ENCODE measurements at places on chromosomes 16 and 17. TPM values are rescaled to one million over a fixed set of nuclear protein-coding genes. Genes with fewer than 3 reads are reported as not detected.

GRCh38 chr16:23092801-23093117, 56.5 kb downstream of the USP31 start:
- no peak for DNase-seq

- peak; percentile 72 for DNase-seq
Measured at GRCh38 chr16:3101018-3101840, 2.1 kb upstream of the ZSCAN10 start.

- no peak for DNase-seq
Measured at GRCh38 chr16:20874088-20874581, 26.0 kb downstream of the DCUN1D3 start.

- DNase-seq: no peak
Measured at GRCh38 chr17:66747578-66748275, 87.2 kb upstream of the CACNG5 start.

ABCC12 gene
- polyA plus RNA-seq: not detected

GRCh38 chr17:45771271-45771959, 12.7 kb upstream of the CRHR1 start:
- no peak for DNase-seq

DOC2B gene
- not detected for polyA plus RNA-seq

GRCh38 chr17:42683407-42684034, 1.2 kb downstream of the CNTNAP1 start:
- DNase-seq: peak; percentile 40

- DNase-seq: no peak
Measured at GRCh38 chr16:80299416-80299815, 241.4 kb upstream of the DYNLRB2 start.

GRCh38 chr17:80264205-80265075, 3.8 kb downstream of the RNF213 start:
- DNase-seq: peak; percentile 38

KRTAP4-9 gene
- polyA plus RNA-seq: not detected

CHMP6 gene
- polyA plus RNA-seq: 13.3 TPM

SRL gene
- not detected for polyA plus RNA-seq

DNA sequence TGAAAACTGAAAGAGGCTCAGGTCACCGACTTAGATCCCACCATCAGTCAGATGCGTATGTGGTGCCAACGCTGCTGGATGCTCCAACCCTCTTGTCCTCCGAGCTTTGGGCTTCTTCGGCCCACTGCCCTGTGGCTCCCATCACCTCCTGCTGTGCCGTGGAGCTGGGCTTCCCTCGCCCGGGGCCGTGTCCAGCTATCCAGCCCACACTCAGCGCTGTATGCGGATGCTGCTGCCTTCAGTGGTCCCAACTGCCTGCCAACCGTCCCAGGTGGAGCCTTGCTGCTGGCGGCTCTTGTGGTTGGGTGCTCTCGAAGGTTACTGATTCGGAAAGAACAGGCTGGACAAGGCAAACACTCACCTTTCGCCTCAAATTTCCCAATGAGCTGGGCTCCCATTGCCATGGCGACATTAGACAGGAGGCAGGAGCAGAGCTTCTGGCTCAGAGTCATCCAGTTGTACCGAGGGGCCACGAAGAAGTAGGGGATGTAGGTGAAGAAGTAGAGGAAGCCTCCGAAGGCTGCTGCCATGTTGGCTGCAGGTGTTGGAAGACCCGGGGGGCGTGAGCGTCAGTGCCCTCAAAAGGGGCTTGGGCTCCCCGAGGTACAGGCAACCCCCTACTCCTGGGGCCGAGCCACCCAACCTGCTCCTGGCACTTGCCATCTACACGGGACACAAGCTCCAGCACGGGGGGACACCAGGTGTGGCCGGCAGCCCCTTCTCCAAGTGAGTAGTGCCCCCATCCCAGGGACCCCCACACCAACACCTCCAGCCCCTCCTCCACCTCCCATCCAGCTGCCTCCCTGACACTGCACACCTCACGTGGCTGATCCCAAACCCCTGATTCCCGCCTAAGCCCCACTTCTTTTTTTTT, 32.2 kb downstream of the ABCA3 start:
- no peak for DNase-seq

PCTP gene
- polyA plus RNA-seq: 3.2 TPM

- no peak for DNase-seq
Measured at GRCh38 chr17:16374146-16374938, 6.5 kb upstream of the UBB start.

DNA sequence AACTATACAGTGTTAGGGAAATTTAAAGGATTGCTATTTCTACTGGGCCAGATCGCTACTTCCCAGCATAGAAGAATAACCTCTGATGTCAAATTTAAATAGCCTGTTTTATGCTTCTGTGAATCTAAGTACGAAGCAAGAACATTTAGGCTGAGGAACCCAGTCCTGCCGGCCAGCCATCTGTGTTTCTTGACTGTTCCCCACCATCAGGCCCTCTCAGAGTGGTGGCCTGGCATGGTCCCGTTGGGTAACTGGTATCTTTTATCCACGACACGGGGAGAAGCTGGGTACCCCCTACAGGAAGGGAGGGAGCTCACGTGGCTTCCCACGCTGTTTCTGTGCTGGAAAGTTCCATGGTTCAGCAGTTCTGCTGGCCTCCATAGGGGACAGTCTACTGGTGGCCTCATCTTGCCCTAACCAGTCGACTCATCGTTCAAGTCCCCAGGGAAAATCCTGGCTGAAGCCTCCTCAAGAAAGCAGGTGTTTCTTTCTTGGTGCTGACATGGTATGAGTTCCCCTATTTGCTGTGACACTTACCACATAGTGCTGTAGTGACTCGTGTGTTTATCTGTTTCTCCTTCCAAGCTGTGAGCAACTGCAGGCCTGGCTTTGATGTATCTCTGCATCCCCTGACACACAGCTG, 201.7 kb upstream of the NLRP1 start:
- peak; percentile 8 for DNase-seq

- DNase-seq: no peak
Measured at GRCh38 chr17:62307196-62307595, 73.2 kb upstream of the EFCAB3 start.

GRIN2A gene
- polyA plus RNA-seq: 0.14 TPM

GRCh38 chr16:2915196-2915929, 3.6 kb downstream of the FLYWCH1 start:
- DNase-seq: no peak

MEIOC gene
- polyA plus RNA-seq: 0.10 TPM

DNA sequence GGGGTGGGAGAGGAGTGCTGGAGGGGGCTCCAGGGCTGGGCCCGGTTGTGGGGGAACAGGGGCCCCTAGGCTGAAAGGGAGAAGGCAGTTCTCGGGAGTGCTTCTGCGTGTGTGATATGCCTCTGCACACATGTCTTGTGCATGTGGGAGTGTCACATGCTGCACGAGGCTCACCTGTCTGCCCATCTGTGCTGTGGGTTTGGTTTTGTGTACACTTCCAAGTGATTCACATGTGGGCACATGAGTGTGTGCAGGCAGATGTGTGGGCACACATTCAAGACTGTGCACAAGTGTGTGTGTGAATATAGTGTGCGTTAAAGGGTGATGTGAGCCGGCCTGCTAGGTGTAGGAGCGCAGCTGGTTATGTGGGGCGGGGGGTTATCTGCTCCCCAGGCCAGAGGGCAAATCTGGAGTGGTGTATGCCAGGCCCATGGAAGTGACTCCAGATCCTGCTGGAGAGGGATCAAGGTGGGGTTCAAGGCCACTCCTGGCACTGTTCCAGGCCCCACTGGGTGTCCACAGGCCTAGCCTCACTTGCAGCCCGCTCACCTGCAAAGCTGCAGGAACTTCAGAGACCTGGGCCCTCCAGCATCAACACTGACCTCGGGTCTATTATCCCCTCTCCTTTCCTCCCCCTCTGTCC, 3.8 kb upstream of the BAHCC1 start:
- DNase-seq: no peak

GRCh38 chr17:45077643-45078042, 16.5 kb downstream of the NMT1 start:
- peak; percentile 54 for DNase-seq

RAB37 gene
- 67.6 TPM for polyA plus RNA-seq

CMIP gene
- 30.4 TPM for polyA plus RNA-seq

CIBAR2 gene
- polyA plus RNA-seq: not detected

DNA sequence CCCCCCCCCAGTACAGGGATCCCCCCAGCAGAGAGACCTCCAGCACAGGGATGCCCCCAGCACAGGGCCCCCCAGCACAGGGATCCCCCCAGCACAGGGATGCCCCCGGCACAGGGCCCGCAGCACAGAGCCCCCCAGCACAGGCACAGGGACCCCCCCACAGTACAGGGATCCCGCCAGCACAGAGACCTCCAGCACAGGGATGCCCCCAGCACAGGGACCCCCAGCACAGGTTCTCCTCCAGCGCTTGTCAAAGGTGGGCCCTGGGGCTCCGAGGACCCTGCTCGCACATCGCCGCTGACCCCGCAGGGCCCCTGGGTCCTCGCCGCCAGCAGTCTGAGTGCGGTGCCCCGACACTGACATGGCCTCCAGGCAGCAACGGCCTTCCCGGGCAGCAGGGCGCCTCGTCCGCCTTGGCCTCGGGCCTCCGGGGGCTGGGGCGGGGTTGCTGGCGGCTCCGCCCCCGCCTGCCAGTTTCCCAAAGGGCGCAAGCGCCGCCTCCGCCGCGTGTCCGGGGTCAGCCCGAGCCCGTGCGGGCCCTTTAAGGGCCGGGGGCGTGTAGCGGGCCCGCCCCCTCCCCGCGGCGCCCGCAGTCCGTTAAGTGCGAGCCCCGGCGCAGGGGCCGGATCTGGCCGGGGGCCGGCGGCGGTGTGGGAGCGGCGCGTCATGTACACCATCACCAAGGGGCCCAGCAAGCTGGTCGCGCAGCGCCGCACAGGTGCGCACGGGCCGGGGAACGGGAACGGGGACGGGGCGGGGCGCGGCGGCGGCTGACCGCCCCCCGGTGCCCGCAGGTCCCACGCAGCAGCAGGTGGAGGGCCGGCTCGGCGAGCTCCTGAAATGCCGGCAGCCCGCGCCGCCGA, at the start of gene MCRIP2:
Gene MCRIP2, plus strand, starts transcription at position 503 of the 863 bp plus-strand sequence. Its CDS starts 164 bp downstream, at position 667.
- peak; percentile 73 for DNase-seq

GRCh38 chr16:75320435-75320834, 69.0 kb upstream of the BCAR1 start:
- no peak for DNase-seq

DNA sequence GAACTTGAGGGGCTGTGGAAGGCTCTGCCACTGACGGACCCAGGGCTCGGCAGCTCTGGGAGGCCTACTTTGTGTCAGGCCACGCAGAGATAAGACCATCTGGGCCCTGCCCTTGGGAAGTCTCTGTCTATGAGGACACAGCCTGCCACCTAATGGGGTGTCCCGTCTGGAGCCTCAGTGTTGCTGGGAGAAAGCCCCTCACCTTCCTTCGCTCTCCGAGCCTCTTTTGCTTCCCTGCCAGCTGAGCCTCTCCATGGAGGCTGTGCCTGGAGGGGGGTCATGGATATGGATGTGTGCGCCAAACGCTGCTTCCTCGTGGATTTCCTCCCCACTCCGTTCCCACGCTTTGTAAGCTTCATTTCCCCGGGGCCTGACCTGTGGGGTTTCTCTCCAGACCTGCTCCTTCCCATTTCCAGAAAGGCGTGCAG, 228.8 kb downstream of the SEC14L1 start:
- DNase-seq: no peak

GRCh38 chr17:10041287-10041612, 136.2 kb upstream of the RCVRN start:
- DNase-seq: no peak

GRCh38 chr17:17988427-17988945, 15.8 kb downstream of the DRC3 start:
- DNase-seq: no peak

DNA sequence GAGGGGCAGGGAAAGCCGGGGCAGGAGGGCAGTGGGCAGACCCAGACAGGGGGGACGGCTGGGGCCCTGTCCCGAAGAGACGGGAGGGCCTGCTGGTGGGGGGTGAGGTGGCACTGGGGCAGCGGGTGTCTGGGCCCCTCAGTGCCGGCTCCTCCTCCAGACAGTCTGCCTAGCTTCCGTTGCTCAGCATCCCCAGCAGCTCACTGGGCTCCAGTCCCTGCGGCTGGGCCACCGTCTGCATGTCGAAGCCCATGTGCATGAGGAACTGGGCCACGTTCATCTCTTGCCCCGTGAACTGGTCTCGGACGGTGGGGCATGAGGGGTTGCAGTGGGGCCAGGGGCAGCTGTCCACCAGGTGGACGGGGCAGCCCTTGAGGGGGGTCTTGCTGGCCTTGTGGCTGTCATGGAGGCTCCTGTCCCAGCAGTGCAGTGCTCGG, 5.8 kb upstream of the MYADML2 start:
- no peak for DNase-seq

CLDN9 gene
- 0.20 TPM for polyA plus RNA-seq

DNA sequence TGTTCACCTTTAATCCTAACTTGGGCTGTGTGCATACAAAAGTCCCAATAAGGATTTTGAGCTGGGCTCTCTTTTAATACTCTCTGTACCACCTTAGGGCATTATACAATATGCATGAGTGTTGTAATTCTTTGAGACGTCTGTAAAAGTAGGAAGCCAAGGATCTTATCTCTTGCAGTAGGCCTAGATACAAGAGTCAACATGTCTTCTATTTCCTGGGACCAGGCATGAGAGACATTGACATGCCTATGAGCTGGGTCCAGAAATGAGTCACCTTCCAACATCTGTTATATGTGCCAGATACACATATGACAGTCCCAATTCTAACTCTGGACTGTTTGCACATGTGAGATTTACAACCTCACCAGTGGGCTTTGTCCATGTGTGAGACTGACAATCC, 1911.2 kb downstream of the TP53TG3F start:
- no peak for DNase-seq

TLE7 gene
- polyA plus RNA-seq: not detected

DNA sequence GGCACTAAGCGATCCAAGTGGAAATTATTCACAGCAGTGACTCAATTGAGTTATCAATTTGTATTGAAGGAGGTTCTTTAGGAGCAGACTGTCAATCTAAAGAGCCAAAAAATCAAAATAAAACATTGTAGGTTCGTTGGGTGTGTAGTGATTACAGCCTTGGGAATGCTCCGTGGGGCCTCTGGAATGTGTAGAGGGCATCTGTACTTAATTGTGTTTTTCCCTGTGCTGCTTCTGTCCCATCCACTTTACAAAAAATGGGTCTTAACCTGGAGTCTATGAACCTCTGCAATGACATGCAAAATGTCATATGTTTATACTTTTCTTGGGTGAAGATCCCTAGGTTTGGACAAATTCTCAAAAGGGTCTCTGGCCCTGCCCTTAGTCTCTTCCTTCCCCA, 215.1 kb downstream of the CCDC182 start:
- DNase-seq: no peak

- DNase-seq: peak; percentile 83
Measured at GRCh38 chr17:79393358-79394052, 217.3 kb downstream of the RBFOX3 start.

DNA sequence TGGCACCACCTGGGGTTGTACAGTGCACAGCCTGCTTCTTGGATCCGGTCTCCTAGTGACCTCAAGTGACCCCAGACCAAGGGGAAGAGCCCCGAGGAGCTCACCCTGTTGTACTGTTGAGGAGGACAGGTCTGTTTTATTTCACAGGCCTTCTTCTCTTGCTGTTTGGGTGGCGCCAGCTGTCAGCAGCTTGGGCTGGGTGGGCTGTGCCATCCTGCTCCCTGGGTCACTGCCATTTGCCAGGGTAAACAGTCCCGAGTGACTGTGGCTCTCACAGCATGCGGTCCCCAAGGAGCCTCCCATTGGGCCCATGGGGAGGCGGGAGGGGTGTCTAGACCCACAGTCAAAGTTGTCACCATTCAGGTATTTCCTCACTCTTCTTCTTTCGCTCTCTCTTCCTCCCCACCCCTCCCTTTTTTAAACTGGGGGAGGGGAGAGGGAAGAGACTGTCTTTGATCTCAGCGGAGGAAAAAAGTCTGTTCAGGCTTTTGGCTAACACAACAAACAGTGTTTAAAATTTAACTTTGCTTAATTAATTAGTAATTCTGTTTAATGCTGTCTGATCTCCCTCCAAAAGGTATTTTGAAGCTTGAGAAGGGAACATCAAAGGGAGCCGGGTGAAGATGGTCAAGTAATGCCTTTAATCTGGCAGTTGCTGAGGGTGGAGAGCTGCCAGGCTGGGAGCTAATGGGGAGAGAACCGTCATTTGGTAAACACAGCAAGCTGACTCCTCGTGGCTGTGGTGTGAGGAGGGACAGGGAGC, 64.0 kb downstream of the SNX20 start:
- no peak for DNase-seq
